Natural killer cell treated with Interleukin-12 subunit alpha and Interleukin-12 subunit beta and Interleukin-15 and Interleukin-18, amount 100 ng/mL, for 72 hours (primary cell): ENCODE measurements at places on chromosomes 2 and 18. TPM values are rescaled to one million over a fixed set of nuclear protein-coding genes. Genes with fewer than 3 reads are reported as not detected.

DNA sequence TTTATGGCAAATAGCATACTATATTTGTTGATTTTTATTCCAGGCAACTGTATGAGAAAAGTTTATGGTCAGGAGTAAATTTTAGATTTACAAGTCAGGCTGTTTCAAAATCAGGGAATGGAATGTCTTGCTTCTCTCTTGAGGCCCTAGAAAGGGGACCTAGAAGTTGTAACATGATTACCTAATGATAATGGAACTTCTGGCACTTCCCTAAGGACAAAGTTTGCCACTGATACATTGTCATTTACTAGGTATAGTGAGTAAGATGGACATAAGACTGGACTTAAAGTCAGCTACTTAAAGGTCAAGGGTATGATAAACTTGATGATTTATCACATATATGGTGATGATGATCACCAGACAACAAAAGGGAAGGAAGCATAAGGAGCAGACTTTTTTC, 103.3 kb upstream of the VRK2 start:
- no peak for DNase-seq

- no peak for DNase-seq
Measured at GRCh38 chr2:205685314-205686055, 3.2 kb downstream of the NRP2 start.

GRCh38 chr2:63049211-63049969, 1.2 kb upstream of the OTX1 start:
- DNase-seq = no peak

- DNase-seq = no peak
Measured at GRCh38 chr2:183035298-183035953, 2.8 kb downstream of the NCKAP1 start.

DNA sequence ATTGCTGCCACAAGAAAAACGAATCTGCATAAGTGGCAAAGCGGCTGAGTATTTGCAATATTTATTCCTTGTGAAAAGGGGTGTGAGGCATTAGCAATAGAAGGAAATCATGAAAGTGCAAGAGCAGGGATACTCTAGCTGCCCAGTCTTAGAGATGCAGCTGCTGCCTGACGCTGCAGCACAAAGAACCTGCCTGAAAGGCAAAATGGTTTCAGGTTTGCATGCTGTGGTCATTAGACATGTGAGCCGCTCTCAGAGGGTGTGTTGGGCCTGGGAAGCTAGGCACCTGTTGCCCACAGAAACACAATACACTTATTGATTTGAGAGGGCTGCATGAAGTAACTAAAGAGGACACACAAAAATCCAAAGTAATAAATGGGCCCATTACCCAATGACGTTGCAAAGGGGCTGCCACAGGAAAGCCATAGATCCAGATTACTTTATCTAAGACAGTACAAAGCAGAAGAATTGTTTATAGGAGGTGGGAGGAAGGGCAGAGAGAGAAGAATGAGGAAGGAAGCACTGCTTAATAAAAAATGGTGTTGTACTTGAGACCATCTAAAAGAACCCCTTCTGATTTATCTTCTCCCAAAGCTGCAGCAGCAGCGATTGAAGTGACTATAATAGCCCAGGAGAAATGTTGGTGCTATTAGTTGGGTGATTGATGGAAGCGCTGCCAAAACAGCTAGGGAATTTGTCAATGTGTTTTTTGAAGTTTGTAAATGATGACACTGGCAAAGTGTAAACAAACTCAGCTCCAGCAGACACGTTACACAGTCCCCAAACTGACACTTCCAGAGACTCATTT, 492.4 kb upstream of the ACVR2A start:
- DNase-seq = no peak

GRCh38 chr2:177783091-177783490, 289.5 kb downstream of the PDE11A start:
- DNase-seq = no peak

DNA sequence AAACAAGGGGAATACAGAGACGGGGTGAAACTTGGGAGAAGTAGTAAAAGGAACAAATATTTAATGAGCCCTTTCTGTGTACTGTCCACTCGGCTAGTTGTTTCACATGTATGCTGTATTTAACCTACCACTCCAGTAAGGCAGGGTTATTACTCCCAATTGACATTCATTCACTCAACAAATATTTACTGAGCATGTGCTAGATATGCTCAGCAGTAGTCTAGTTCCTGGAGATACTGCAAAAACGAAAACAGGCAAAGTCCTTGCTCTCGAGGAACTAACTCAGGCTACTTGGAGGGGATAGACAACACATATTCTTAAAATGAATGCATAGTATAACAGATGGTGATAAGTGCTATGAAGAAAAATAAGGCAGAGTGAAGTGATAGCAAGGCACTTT, 207.3 kb downstream of the SS18 start:
- no peak for DNase-seq

GRCh38 chr18:55998071-55998522, 410.1 kb upstream of the TCF4 start:
- DNase-seq = no peak

- no peak for DNase-seq
Measured at GRCh38 chr18:58505181-58505580, 123.7 kb downstream of the ALPK2 start.

DNA sequence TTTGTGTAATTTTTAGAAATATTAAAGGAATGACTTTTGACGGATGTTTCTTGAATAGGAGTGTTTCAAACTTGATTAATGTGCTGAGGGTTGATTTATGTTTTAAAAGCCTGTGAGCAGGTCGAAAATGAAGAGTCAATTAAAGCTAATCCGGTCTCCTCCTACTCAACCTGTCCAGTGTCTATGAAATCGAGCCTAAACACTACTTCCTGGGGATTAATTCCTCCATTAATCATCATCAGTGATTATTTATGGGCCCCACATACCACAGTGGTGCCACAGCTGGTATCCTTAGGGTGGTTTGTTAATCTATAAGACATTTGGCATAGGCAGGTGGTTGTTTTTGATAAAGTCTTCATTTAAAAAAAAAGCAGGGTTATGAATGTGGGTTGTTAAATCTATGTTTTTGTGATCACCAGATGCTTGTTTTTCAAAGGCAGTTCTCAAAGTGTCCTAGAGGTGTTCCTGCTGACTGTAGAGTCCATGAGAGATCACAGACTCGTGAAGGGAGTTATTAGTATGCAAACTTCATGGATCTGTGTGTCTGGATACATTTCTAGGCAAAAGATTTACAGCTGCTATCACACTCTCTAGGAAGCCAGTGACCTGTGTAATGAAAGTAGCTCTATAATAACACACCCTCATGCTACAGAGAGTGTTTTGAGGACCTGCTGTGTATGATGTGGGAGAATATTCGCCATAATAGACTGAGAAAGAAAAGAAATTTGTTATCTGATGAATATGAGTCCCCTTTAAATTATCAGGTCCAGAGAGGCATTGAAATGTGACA, 308.6 kb downstream of the AKAIN1 start:
- DNase-seq = no peak

- DNase-seq = no peak
Measured at GRCh38 chr2:239252801-239253200, 148.0 kb downstream of the HDAC4 start.

DNA sequence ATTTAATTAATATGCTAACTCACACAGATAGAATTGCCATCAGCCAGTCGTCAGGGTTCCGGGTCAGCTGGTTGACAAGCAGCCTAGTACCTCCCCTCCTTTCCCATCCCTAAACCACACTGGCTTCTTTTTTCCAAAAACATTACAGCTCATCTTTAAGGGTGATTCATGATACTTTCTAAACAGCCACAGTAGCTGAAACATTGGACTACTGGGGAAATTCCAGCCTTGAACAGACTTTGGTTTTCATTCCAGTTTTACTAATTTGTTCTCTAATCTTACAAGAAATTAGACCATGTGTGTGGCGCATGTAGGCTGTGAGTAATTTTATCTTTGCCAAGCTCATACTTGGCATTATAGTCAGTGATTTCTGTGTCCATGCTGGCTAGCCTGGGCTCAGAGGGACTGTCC, 110.8 kb downstream of the FMNL2 start:
- DNase-seq = no peak

DNA sequence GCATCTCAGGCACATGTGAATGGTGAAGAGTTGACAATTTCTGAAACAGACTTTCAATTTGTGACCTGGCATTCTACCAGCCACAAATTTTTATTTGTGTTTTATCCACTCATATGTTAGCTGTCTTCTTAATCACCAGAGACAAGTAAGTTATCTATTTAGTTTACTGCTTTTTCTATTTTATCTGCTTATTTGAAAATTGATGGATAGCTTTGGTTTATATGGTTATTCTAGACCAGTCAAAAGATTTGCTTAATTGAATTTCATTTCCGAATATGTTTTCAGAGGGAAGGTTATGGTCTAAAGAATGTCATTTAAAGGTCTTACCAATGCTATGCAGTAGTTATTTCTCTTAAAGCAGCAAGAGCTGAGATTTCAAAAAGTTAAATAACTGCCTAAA, 43.5 kb upstream of the LRRTM1 start:
- no peak for DNase-seq

- DNase-seq = no peak
Measured at GRCh38 chr2:65366595-65367125, 65.7 kb downstream of the SPRED2 start.

GRCh38 chr2:212928681-212929080, 222.7 kb downstream of the IKZF2 start:
- DNase-seq = no peak

The THUMPD2 gene
- 26.1 TPM for total RNA-seq

The FAP gene
- total RNA-seq = not detected

The NDUFAF7 gene
- total RNA-seq = 24.3 TPM

The GATA6 gene
- not detected for total RNA-seq

The PARD6G gene
- total RNA-seq = not detected

The ERBB4 gene
- not detected for total RNA-seq

The IL18RAP gene
- 159 TPM for total RNA-seq

The TSPYL6 gene
- total RNA-seq = not detected

The TUBB8B gene
- total RNA-seq = not detected
